ENCODE measurements at places on chromosomes 16 and 17.

GRCh38 chr16:65118871-65119270 is 3.0 kb downstream of the CDH11 start:
- no peak for DNase-seq

DNA sequence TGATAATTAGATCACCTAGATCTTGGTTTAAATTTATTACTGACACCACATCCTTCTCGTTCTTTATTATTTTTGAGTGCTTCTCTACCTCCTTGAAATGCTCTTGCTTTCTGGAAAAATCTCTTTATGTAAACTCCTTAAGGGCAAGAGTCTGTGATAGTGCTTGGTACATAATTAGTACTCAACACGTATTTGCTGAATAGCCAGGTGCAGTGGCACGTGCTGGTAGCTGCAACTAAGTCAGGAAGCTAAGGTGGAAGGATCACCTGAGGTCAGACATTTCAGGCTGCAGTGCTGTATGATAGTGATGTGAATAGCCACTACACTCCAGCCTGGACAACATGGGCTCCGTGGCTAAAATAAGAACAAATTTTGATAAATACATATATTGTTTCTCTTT is 63.0 kb downstream of the PPM1E start:
- DNase-seq = no peak

DNA sequence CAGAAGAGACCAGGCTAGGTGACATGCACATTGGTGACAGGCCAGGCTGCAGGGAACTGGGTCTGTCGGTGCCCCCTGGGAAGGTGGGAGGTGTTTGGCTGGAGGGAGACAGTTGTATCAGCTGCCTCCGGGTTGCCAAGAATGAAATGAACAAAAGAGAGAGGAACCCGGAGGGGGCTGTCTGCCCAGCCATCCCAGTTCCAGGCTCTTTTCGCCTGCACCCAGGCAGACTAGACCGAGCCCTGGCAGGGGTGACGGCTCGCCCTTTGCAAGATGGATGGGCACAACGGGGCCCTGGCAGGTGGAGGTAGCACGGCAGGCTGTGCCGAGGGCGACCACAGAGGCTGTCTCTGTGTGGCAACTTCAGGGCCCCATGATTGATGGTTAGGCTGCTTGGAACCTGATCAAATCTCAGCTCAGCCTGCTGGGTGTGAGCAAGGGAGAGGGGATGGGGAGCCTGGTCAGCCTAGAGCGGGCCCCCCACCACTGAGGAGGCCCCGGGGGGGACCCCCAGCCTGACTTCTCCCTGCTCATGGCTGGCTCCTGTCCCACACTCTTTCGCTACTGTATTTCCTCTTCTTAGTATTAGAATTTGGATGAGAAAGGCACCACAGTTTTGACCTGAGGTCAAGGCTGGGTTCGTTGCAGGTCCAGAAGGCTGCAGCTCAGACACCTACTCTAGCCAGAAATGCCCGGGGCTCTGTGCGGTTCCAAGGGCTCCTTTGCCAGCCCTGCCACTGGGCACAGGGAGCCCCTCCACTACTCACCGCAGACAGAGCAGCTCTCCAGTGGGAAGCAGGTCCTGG is 118.9 kb upstream of the CHMP6 start:
- DNase-seq = no peak

- DNase-seq = no peak
Measured at GRCh38 chr16:53821957-53822625, 118.1 kb downstream of the FTO start.

GRCh38 chr17:35315283-35315682 is 58.1 kb downstream of the SLFN11 start:
- DNase-seq = no peak

DNA sequence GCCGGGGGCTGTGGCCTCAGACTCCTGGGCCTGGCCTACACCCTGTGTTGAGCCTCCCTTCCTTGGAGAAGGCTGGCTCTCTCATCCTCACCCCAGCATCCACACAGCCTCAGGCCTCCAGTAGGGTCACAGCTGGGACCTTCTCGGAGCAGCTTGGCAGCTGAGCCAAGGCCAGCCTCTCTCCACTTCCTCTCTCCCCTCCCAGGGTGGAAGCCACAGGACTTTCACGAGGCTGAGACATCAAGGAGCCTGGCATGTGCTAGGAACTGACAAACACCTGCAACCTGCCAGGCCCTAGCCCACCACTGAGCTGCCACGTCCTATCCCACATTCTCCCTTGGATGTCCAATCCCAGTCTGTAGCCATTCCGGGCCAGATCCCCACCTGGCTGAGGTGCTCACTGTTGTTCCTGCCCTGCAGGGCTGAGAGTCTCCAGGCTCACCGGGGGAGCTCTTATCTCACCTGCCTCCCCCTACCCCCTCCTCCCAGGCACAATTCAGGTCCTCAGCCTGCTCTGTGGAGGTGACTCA is 3.1 kb downstream of the MMP15 start:
- DNase-seq = no peak

DNA sequence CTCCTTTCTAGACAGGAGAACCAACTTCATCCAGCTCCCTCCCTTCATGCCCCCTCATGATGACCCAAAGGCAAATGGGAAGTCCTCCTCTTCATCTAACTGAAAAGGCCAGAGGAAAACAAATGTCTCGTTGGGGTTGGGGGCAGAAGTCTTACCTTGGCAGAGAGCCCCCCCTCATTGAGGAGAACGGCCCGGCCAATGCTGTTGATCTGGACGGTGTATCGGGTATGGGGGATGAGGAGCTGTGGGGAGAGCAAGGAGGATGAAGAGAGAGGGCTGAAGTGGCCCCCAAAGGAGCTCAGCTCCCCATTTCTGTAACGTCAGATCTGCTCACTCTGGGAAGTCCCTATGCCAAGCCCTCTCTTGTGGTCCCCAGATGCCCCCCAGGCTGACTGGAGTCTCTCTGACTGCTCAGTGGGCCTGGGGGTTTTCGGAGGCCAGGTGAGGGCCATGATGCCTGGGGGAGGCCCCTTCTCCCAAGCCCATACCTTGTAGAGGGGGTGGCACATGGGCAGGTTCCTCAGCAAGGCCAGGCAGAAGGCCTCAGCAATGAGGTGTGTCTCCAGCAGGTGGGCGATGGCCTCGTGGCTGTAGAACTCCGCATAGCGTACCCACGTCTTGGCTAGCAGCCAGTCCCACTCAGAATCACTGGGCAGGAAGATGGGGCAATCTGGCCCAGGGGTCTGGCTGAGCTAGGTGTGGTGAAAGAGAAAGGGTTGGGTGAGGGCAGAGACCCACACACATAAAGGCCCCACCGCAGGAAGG is 10.8 kb downstream of the ALOX12B start:
- no peak for DNase-seq

DNA sequence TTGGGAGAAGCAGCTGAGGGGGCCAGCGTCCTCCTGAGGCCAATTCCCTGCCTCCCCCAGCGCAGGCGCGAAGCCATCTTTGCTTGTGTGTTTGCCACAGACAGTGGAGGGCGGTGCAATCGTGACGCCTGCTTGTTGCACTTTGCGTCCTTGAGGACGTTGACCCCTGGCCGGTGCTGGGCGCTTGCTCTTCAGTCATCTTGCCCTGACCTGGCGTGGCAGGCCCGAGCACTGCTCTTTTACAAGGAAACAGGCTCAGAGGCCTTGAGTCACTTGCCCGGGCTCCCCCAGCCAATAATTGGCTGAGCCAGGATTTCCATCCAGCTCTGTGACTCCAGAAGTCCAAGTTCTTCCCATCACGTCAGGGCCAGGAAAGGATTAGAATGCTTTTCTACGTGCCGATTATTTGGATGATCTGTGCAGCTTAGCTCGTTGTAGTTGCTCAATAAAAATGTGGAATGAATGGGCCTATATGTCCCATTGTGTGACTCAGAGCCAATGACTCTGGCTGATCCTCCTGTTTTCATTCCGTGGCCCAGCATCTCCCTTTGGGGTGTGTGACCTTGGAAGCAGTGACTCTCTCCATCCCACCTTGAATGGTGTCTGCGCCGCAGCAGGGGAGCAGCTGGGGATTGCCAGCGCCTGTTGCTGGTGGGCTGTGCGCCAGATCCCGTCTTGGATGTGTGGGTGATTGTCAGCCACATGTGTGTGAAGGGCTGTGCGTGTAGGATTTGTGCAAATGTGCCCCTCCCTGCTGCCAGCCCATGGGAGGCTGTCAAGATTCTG is 214.1 kb downstream of the SEC14L1 start:
- DNase-seq = no peak

DNA sequence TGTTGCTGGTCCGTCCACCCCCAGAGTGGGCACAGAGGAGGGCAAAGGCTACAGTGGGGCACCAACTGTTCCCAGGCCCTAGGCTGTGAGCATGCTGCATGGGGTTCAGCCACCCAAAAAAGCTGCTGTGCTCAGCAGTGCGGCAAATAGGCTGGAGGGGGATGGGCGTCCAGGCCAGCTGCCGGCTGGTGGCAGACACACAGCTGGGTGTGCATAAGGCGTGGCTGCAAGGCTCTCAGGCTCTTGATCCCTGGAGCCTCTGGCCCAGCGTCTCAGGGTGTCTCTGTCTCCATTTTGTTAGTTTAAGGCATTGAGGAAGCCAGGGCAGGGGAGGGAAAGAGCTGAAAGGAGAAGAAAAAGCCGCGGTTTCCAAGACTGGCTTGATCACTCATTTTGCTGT is 8.8 kb downstream of the RPL19 start:
- no peak for DNase-seq

- DNase-seq = no peak
Measured at GRCh38 chr17:79365836-79366770, 244.7 kb downstream of the RBFOX3 start.

GRCh38 chr16:55651841-55652824 is 3.7 kb upstream of the SLC6A2 start:
- no peak for DNase-seq

DNA sequence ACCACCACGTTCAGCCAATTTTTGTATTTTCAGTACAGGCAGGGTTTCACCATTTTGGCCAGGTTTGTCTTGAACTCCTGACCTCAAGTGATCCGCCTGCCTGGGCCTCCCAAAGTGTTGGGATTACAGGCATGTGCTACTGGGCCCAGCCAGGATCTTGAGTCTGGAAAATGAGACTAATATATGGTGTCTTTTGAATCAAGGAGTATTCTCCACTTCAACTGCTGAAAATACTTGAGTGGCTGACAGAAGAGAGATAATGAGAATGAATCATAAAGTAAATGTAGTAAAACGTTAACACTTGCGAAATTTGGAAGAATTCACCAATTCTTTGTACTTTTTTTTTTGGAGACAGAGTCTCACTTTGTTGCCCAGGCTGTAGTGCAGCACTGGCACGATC is 16.6 kb downstream of the SMYD4 start:
- no peak for DNase-seq
